D341Med (cell line): ENCODE measurements at places on chromosomes 7 and 10.

DNA sequence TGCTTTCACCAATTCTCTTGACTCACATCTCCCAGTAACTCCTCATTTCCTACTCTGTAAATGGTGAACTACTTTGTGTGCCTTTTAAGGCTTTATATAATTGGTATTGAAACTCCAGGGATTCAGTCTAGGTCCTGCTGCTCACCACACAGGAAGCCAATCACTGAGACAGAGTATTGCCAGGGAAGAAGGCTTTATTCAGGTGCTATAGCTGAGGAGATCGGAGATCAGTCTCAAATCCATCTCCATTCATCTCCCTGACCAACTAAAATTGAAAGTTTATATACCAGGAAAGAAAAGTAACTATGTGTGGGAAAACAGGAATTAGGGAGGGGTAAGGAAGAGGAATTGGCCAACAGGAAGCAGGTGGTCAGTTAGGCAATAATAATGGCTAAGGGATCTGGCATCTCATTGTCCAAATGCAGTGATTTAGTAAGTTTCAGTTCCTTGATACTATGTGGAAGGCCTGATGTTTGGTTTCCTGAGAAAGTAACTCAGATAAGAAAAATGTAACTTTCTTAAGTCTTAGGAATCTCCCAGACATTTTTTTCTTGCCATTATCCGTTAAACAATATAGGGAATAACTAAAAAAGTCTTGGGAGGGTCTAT lies 10.2 kb upstream of the SDHAF3 start:
- DNase-seq: no peak

GRCh38 chr10:122375679-122376160 lies 1.2 kb downstream of the PLEKHA1 start:
- DNase-seq: no peak

- no peak for DNase-seq
Measured at GRCh38 chr7:833601-834258, 1.5 kb downstream of the SUN1 start.

DNA sequence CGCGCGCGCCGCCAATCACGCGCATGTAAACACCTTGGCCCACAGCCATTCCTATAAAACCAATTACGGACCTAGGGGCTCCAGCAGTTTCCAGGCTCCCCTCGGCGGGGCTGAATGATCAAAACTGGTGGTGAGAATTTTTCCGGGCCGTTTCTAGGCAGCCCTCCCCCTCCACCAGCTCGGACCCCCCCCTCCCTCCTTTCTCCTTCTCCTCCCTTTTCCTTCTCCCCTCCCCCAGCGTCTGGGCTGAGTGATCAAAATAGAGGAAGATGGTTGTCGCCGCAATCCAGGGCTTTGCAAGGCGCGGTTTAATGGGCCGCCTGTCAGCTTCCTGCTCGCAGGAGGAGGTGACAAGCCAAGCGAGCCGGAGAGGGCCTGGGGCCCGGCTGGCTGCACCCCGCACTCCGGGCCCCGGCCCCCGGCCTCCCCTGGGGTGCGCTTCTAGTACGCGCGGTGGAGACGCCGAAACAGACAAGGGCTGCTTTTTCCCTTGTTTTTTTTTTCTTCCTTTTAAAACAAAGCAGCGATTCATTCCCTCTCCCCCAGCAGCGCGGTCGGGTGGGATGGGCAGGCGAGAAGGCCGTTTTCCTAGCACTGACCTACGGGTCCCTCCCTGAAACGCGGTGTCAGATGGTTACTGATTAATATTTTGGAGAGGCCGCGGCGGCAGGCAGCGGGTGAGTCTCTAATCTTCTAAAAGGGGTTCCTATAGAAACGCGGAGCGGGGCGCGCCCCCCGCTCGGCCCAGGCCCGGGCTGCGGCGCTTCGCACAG lies 528 bp upstream of the TNRC18 start:
- peak; percentile 66 for DNase-seq

DNA sequence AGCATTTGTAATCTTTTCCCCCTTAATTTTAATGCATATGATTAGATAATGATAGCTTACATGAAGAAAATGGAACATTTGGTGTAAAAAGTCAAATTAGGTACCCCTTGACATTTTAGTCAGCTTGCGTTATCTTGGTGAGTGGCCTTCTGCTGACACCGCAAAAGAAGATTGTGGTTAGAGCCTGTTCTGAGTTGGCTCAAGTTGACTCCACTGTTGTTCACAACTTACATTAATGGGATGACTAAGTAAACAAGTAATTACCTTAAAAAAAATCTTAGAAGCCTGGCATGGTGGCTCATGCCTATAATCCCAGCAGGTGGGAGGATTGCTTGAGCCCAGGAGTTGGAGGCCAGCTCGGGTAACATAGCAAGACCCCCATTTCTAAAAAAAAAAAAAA lies 24.2 kb downstream of the TRRAP start:
- DNase-seq: no peak

DNA sequence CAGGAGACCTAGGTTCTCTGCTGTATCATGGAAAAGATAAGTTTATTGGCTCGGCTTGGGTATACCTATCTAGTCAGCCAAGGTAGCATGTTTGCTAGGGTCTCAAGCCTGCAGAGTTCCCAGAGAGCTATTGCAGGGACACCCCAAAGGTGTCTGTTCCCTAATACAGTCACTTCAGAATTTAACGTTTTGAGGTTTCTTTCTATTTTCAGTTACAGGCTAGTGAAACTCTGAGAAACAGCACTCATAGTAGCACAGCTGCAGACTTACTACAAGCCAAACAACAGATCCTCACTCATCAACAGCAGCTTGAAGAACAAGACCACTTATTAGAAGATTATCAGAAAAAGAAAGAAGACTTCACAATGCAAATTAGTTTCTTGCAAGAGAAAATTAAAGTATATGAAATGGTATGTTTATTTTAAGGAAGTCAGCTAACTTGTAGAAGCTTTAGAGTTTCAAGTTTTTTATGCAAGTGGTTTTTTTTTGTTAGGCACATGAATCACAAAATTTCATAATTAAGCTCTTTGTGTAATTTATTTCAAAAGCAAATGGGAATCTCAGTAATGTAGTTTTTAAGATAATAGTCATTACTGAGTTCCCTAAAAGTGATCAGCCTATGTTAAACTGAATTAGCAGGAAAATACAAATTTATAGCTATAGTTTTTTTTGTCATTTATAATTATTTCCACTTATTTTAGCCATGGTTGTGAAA lies 54.9 kb downstream of the AKAP9 start:
- DNase-seq: no peak
